Posterior vena cava (tissue), 2 donors: ENCODE measurements at places on chromosomes 6 and 20. TPM values are rescaled to one million over a fixed set of nuclear protein-coding genes. Genes with fewer than 3 reads are reported as not detected.

Gene NT5E
- total RNA-seq, result 53.2 TPM

Gene SPINT4
- total RNA-seq, result not detected

Gene SSTR4
- total RNA-seq, result not detected

Gene ZSCAN12
- 4.2 TPM for total RNA-seq

Gene CST4
- not detected for total RNA-seq

Gene OOEP
- total RNA-seq, result not detected

Gene ABHD16B
- total RNA-seq, result not detected

Gene RRP36
- 40.0 TPM for total RNA-seq

Gene TUBE1
- 20.6 TPM for total RNA-seq

Gene APCDD1L
- 0.88 TPM for total RNA-seq

Gene WFDC12
- not detected for total RNA-seq

DNA sequence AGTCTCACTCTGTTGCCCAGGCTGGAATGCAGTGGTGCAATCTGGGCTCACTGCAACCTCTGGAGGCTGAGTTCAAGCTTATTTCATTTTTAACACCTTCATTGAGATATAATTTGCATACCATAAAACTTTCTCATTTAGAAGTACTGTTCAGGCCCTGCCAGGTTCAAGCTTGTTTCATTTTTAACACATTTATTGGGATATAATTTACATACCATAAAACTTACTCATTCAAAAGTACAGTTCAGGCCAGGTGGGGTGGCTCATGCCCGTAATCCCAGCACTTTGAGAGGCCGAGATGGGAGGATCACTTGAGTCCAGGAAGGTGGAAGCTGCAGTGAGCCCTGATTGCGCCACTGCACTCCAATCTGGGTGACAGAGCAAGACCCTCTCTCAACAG is 5.5 kb downstream of the OR2B6 start:
- no peak for DNase-seq

- no peak for DNase-seq
These were observed 20.4 kb downstream of the UTRN start for GRCh38 chr6:144305567-144305966.

GRCh38 chr20:13205848-13206434 is 15.1 kb upstream of the ISM1 start:
- no peak for DNase-seq

- DNase-seq, result peak; percentile 77
These were observed 1.0 kb downstream of the TSHZ2 start for GRCh38 chr20:52972965-52973819.

DNA sequence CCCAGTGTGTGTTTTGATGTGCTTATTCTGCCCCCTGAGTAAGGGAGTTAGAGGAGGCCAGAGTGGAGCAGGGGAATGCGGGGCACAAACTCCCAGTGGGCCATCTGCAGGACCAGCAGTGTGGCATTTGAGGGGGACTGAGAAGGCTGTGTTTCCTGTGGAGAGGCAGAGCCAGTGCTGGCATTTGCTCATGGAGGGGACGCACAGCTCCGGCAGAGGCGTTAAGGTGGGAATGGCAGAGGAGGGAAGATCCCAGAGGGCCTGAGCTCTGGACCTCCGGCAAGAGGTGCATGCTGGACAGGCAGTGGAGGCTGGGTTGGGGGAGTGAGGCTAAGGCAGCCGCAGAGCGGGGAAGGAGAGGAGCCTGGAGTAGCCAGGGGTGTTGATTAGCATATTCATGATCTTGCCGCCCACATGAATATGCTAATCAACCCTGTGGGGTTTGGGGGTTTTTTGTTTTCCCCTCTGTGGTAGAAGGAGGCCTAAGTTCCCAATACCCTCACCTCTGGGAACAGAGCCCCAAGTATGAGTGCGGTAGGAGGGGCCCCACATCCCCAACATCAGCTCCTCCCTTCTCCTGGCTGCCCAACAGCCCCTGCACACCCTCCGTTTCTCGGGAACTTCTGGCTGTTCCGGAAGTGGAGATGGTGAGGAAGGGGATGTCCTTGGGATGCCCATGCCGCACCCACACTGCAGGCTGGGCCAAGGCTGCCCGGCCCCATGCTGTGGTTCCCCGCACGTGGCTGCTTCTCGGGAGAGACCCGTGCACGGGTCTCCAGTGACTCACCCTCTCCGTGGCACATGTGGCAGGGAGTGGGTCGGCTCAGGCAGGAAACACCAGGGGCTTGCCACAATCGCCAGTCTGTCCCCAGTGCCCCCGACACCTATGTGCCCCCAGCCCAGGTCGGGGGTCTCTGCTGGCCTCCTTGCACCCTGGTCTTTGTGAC is 33.8 kb downstream of the DLGAP4 start:
- no peak for DNase-seq

- no peak for DNase-seq
These were observed 140.9 kb downstream of the DLL1 start for GRCh38 chr6:170149681-170150589.

DNA sequence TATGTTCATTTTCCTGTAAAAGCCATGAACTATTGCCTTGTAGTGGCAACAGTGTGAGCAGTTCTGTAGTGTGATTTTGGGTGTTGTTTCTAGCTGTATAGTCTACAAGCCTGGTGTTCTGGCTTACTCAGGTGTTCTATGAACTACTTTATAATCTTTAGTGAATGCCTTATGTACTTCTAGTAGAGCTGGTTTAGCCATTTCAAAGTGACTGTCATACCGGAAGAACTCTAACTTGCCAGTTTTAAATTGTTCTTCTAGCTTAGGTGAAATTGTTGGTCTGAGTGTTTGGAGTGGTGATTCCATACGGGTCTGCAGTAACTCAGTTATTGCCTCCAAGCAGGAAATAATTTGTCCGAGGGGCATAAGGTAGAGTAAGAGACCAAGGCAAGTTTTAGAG is 150.2 kb upstream of the ZNF184 start:
- DNase-seq, result no peak

GRCh38 chr6:110529355-110529754 is 52.9 kb upstream of the SLC22A16 start:
- DNase-seq, result no peak

DNA sequence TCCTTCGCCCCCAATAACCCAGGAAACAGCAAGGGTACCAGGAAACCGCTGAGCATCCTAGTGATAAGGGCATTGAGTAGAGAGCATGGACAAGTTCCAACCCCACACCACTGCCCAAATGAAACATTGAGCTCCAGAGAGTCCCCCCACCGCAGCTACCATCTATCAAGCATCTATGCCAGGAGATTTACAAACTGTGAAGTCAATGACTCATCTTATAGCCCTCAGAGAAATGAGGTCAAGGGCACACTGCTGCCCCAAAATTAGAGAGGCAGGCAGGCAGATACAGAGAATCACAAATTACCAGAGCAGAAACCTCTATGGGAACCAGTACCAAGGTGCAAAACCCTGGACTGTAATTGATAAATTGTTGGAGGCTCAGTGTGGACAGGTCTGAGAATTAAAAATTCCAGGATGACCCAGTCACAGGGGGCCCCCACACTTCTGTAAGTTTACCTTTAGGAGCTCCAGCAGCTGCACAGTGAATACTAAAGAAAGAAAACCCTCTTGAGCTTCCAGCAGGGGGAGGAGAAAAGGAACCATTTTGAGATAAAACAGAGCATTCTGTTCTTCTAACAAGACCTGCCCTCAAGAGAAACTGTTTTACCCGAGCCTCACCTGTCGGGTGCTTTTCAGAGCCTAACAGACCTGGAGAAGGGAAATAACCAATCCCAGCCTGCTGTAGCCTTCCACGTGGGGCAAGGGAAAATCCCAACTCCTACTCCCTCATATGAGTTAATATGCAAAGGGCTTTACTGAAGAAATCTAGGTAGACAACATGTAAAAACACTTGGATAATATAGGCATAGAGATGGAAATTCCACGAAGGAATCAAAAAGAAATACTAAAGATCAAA is 118.0 kb upstream of the ARID1B start:
- no peak for DNase-seq

DNA sequence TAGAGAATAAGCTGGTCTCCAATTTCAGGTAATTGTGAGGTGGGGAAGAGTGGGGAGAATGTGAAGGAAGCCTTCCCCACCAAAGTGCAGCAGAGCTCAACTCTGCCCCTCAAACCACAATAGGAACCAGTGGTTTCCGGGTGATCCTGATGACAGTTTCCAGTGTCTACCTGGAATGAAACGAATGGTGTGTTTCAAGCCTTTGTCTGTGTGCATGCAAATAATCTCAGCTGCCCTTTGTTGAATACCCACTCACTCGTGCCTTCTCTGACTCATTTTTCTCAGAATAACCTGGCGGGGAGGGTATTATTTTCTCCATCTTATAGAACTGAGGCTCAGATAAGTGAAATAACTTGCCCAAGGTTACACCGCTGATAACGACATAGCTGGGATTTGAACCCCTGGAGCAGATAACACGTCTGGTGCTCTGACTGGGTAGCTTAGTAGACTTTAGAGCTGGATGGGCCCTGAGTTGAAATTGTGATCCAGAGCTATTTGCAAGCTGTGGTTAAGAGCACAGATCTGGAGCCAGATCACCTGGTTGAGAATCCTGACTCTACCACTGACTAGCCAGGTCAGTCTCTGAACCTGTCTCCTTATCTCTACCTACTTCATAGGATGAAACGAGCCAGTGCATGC is 85.1 kb downstream of the EYA2 start:
- no peak for DNase-seq

DNA sequence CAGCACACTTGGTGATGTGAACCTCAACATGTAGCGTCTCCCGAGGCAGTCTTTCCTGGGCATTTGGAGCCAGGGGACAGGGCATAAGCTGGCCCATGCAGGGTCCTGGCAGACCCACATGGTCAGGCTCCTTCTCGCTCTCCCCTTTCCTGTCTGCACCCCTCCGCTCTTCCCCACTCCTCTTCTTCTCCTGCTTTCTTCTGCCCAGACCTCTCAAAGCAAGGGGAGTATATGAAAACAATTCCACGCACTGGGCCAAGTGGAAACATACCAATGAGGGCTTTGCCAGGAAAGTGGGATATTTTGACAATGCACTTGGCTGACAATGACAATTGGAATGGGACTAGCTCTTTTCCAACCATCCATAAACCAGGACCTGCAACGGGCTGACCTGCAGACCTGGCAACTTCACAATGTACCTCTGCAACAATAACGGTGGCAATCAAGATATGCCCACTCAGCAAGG is 58.9 kb upstream of the TRAF3IP2 start:
- DNase-seq, result no peak

GRCh38 chr6:95240514-95240913 is 336.8 kb upstream of the MANEA start:
- no peak for DNase-seq

DNA sequence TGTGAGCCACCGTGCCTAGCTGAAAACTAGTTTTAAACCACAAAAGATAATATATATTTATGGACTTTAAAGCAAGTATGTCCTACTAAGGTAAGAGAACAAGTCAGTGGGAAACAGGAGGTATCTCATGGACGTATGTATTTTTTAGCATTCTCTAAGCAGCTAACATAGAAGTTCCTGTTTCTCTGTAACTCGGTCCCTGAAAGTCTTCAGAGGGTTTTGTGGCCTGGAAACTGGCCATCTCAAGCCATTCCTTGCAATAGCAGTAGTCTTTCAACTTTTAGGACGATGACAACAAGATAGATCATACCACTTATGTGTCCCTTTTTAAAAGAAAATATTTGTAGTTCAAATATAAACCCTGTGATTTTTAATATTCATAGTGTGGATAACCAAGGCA is 95.6 kb upstream of the RALGAPA2 start:
- DNase-seq, result no peak

DNA sequence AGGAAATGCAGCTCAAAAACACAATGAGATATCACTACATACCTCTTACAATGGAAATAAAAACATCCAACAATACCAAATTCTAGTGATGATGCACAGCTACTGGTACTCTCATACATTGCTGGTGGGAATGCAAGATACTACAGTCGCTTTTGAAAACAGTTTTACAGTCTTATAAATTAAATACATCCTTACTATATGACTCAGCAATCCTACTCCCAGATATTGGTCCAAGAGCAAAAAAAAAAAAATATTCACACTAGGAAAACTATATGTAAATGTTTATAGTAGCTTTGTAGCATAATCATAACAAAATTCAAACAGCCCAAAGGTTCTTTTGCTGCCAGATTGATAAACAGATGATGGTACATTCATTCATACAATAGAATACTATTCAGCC is 217.4 kb upstream of the FAM83B start:
- no peak for DNase-seq

DNA sequence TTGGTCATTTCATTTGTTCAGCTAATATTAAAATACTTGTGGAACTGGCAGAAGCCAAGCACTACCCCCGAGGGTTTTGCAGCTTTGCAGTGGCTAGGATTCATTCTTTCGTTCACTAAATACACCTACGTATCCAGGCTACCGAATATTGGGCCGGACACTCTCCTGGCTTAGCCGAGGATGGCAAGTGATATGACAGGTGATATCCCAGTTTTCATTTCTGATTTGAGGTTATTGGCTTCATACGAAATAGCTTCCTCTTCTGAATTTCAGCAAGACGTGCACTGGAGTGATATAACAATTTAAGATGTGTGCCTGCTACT is 536 bp upstream of the MTFR2 start:
- DNase-seq, result no peak
